ENCODE measurements at places on chromosomes 12 and 14.

DNA sequence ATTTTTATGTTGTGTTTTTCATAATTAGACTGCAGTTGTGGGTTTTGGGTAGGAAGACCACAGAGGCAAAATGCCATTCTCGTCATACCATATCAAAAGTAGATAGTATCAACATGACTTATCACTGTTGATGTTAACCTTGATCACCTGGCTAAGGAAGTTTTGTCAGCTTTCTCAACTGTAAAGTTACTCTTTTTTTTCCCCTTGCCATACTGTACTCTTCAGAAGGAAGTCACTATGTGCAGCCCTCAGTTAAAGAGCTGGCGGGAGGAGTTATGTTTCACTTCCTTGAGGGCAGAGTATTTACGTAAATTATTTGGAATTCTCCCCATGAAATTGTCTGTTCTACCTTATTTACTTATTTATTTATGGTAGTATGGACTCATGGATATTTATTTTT is 78.7 kb downstream of the PRORP start:
- DNase-seq = no peak

DNA sequence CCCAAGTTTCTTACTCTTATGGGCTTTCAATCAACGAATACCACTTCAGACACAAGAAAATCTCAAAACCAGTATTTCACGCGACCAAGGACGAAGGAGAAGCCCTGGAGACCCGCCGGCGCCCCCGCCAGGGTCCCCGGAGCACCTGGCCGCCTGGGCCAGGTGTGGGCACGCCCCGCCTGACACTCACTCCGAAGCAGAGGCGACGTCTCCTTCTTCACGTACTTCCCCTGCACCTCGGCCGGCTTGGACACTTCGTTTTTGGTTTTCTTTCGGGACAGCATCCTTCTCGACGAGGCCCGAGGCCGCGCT is 466 bp downstream of the SAV1 start:
- DNase-seq = peak; percentile 49

GRCh38 chr14:85987907-85988306 is 458.0 kb downstream of the FLRT2 start:
- no peak for DNase-seq

- DNase-seq = no peak
Measured at GRCh38 chr14:32169191-32169590, 32.7 kb upstream of the RNU6-7 start.

- peak; percentile 62 for DNase-seq
Measured at GRCh38 chr12:122423258-122424165, 1.0 kb upstream of the CLIP1 start.

Measured in NCI-H1105 treated with DMSO at 0.1 percent for 48 hours (cell line).